ENCODE measurements at places on chromosomes 3 and 15. TPM values are rescaled to one million over a fixed set of nuclear protein-coding genes. Genes with fewer than 3 reads are reported as not detected.

ITPR1 gene
- total RNA-seq = 10.3 TPM

DNA sequence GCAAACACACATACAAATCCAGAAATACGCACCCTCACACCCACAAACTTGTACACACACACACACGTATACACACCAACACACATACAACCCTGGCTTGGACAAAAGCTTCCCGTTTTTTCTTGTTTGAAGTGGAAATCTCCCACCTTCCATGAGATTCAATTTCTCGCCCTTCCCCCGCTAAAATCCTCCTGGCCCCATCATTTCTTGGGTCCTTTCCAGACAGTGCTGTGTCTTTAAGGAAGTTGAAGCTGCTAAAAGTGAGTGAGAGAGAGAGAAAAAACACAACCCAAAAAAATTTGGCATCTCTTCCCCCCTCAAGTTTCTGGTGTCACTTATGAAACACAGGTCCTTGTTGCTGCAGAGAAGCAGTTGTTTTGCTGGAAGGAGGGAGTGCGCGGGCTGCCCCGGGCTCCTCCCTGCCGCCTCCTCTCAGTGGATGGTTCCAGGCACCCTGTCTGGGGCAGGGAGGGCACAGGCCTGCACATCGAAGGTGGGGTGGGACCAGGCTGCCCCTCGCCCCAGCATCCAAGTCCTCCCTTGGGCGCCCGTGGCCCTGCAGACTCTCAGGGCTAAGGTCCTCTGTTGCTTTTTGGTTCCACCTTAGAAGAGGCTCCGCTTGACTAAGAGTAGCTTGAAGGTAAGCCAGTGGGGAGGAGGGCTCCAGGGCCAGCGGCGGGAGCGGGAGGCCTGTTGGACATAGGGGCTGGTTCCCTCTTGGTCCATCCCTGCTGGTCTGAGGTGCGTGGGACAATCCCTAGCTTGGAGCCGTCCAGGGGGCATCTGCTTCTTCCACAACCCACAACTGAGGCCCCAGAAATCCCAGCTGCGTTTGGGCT lies at the start of gene ISLR:
TSS of gene ISLR (plus strand) at position 331 of the 839 bp plus-strand sequence. CDS start 1,149 bp downstream, outside the sequence.
- peaks cover 3% of the 10 kb centered on the region for H3K27me3 ChIP-seq
- no peak within 1 kb of the TSS for H3K27ac ChIP-seq
- H3K36me3 ChIP-seq = no peaks in the 10 kb centered on the region
- peak; percentile 19 for DNase-seq
- peaks cover 52% of the 10 kb centered on the region for H3K4me1 ChIP-seq
- H3K4me3 ChIP-seq = no peak within 1 kb of the TSS

GRCh38 chr3:111521891-111522290 lies 20.1 kb upstream of the CD96 start:
- H3K36me3 ChIP-seq = peaks cover 4% of the 10 kb centered on the region
- DNase-seq = no peak
- no peaks in the 10 kb centered on the region for H3K27me3 ChIP-seq
- H3K4me1 ChIP-seq = peaks cover 6% of the 10 kb centered on the region
- H3K4me3 ChIP-seq = no peak overlapping the region

DNA sequence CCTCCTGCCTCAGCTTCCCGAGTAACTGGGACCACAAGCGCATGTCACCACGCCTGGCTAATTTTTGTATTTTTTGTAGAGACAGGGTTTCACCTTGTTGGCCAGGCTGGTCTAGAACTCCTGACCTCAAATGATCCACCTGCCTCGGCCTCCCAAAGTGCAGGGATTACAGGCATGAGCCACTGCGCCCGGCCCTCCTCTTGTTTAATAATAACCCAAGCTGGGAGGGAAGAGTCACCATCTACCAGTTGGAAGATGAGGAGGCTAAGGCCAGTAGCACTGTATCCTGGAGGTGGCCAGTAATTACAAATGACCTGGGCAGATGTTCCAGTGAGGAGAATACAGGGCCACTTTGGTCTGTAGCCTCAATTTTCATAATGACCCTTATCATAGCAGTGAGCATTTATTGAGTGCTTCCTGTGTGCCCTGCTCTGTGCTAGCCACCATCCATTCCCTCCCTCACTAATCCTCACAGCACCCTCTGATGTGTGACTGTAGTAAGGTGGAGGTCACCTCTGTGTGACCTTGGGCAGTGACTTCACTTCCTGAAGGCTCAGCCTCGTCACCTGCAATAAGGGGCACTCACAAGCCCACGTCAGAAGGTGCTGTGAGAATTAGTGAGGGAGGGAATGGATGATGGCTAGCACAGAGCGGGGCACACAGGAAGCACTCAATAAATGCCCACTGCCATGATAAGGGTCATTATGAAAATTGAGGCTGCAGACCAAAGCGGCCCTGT lies 64.2 kb downstream of the ABTB1 start:
- H3K4me3 ChIP-seq = no peak overlapping the region
- DNase-seq = no peak
- no peaks in the 10 kb centered on the region for H3K36me3 ChIP-seq
- no peak overlapping the region for H3K27ac ChIP-seq

CYB561D2 gene
- 11.3 TPM for total RNA-seq

- H3K27ac ChIP-seq = no peak overlapping the region
- H3K4me3 ChIP-seq = no peak overlapping the region
- H3K36me3 ChIP-seq = no peaks in the 10 kb centered on the region
- no peaks in the 10 kb centered on the region for H3K27me3 ChIP-seq
- DNase-seq = no peak
Measured at GRCh38 chr15:91915576-91915975, 62.1 kb downstream of the SLCO3A1 start.

- H3K4me1 ChIP-seq = peaks cover 29% of the 10 kb centered on the region
- 0 out of 2 replicates have a peak overlapping the region, but pooled peaks have one; percentile 7 for H3K27ac ChIP-seq
- H3K36me3 ChIP-seq = no peaks in the 10 kb centered on the region
- H3K27me3 ChIP-seq = no peaks in the 10 kb centered on the region
Measured at GRCh38 chr3:29447946-29448627, 167.2 kb downstream of the RBMS3 start.

DNA sequence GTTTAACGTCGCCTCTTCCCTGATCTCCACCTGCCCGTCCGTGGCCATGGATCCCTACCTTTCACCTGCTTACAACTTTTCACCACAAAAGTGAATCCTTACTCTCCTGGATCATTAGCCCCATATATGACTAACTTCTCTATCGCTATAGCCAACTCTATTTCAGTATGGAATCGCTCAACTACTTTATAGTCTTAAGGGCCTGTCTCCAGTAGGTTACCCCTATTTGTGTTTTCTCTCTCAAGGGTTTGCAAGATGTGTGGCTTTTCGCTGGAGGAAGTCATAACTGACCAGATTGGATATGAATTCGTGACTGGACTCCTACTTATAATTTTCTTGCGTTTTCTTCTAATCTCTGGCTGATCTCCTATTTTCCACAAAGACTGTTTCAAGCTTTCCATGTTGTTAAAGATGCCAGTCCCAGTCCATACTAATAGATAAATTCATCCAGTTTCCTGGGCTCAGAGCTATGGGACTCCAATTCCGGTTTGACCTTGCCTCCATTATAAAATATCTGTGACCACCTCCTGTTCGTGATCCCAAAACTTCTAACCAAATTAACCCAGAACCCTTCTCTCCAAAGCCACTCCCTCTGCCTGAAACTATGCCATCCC lies 1.3 kb upstream of the STAG1 start:
- H3K4me1 ChIP-seq = peaks cover 42% of the 10 kb centered on the region
- H3K4me3 ChIP-seq = peak overlapping the region; percentile 73
- H3K27me3 ChIP-seq = no peaks in the 10 kb centered on the region
- H3K36me3 ChIP-seq = no peaks in the 10 kb centered on the region

ITIH4 gene
- 6.2 TPM for total RNA-seq

- peaks cover 11% of the 10 kb centered on the region for H3K36me3 ChIP-seq
- no peaks in the 10 kb centered on the region for H3K27me3 ChIP-seq
- DNase-seq = no peak
- no peak overlapping the region for H3K27ac ChIP-seq
- no peak overlapping the region for H3K4me3 ChIP-seq
Measured at GRCh38 chr3:169641167-169641566, 22.3 kb downstream of the MECOM start.

MNS1 gene
- 5.5 TPM for total RNA-seq

DNA sequence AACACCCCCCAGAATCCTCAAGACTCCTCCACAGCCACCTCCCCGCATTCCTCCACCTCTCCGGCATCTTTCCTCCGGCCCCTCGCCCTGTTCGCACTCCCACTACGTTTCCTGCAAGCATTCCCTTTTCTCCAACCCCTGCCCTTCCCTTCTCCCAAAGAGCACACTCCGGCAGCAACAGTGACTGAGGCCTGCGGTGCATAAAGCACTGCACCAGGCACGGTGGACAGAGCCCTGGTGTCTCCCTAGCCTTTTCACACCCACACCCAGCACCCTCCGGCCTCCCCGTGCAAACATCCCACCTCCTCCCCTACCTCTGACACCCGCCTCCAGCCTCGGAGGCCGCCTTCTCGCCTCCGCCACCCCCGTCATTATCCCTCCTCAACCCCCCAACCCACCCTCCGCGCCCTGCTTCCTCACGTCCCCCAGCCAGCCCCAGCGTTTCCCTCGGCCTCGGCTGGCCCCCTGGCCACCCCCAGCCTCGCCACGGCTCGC lies 577 bp downstream of the ZNF148 start:
- H3K36me3 ChIP-seq = no peaks in the 10 kb centered on the region
- peak; percentile 49 for DNase-seq
- H3K4me1 ChIP-seq = peaks cover 36% of the 10 kb centered on the region
- peaks cover 3% of the 10 kb centered on the region for H3K27me3 ChIP-seq

DNA sequence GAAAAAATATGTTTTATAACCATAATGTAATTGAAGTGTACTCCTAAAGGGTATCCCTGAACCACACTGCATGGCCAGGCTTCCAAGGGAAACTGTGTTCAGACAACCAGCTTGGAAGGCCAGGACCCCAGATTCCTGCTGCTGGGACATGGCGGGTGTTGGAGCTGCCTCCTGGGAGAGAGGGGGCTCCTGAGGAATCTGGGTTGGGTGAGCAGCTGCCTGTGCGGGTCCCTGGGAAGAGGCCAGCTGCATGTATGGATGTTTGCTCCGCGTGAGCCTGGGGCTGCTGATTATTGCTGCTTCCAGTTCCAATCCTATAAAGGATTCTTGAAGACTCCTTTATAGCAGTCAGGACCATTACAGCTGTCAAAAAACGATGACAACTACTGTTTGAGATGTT lies 348.6 kb upstream of the ICE2 start:
- H3K36me3 ChIP-seq = no peaks in the 10 kb centered on the region
- no peak overlapping the region for H3K27ac ChIP-seq
- no peak overlapping the region for H3K4me3 ChIP-seq
- DNase-seq = no peak
- H3K4me1 ChIP-seq = peaks cover 14% of the 10 kb centered on the region

GRCh38 chr3:105367063-105367405 lies 325 bp downstream of the ALCAM start:
- H3K27me3 ChIP-seq = peaks cover 22% of the 10 kb centered on the region
- H3K4me3 ChIP-seq = peak overlapping the region; percentile 81
- no peak overlapping the region for H3K27ac ChIP-seq
- peak; percentile 49 for DNase-seq
- H3K4me1 ChIP-seq = peaks cover 36% of the 10 kb centered on the region

GRCh38 chr3:127908202-127908601 lies 6.8 kb upstream of the KBTBD12 start:
- peaks cover 50% of the 10 kb centered on the region for H3K27me3 ChIP-seq
- H3K27ac ChIP-seq = no peak overlapping the region
- no peaks in the 10 kb centered on the region for H3K4me1 ChIP-seq

- DNase-seq = no peak
- no peaks in the 10 kb centered on the region for H3K27me3 ChIP-seq
- peaks cover 6% of the 10 kb centered on the region for H3K36me3 ChIP-seq
- peak overlapping the region; percentile 75 for H3K27ac ChIP-seq
- no peak overlapping the region for H3K4me3 ChIP-seq
Measured at GRCh38 chr3:31815631-31816440, 165.2 kb downstream of the OSBPL10 start.

TMEM212 gene
- not detected for total RNA-seq

GRCh38 chr15:69489073-69489571 lies 36.5 kb downstream of the RPLP1 start:
- H3K36me3 ChIP-seq = peaks cover 5% of the 10 kb centered on the region
- no peak overlapping the region for H3K27ac ChIP-seq
- no peak for DNase-seq
- H3K27me3 ChIP-seq = no peaks in the 10 kb centered on the region

GRCh38 chr15:74788683-74789151 lies 6.8 kb downstream of the CSK start:
- no peaks in the 10 kb centered on the region for H3K27me3 ChIP-seq
- no peaks in the 10 kb centered on the region for H3K36me3 ChIP-seq
- 0 out of 2 replicates have a peak overlapping the region, but pooled peaks have one; percentile 24 for H3K4me3 ChIP-seq
- no peak overlapping the region for H3K27ac ChIP-seq

DNA sequence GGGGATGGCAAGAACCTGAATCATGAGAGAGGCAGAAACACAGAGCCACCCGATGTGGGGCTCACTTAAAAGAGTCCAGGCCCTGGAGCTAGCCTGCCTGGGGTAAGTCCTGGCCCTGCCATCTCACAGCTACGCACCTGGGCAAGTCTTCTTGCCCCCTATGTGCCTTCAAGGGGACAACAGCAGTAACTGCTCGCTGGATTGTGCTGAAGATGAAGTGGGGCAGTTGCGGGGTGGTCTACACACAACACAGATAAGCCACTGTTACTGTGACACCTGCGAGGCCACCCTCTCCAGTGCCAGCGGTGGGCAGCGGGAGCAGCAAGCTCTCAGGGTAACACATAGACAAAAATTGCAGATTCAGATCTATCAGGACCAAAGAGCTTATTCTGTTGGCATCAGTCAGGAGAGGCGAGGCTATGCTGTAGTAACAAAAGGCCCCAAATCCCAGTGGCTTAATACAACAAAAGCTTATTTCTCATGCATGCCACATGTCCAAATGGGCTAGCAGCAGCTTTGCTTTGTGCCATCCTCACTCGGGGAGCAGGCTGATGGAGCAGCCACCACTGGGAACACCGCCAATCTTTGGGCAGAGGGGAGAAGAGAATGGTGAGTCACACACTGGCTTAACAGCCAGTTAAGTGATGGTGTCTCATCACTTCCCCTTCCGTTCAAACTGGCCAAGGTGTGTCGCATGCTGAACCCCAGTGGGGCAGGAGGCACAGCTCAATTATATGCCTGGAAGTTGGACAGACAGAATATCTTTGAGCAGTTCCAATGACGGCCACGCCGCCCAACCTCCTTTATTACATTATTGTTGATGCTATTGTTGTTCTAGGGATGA lies 78.3 kb downstream of the WNT7A start:
- H3K4me1 ChIP-seq = peaks cover 10% of the 10 kb centered on the region
- no peaks in the 10 kb centered on the region for H3K27me3 ChIP-seq
- no peak overlapping the region for H3K4me3 ChIP-seq

GRCh38 chr3:4885316-4885715 lies 93.9 kb upstream of the BHLHE40 start:
- no peak overlapping the region for H3K4me3 ChIP-seq
- peaks cover 6% of the 10 kb centered on the region for H3K4me1 ChIP-seq
- H3K27me3 ChIP-seq = no peaks in the 10 kb centered on the region
- DNase-seq = no peak
- H3K36me3 ChIP-seq = no peaks in the 10 kb centered on the region
- H3K27ac ChIP-seq = no peak overlapping the region

- H3K27me3 ChIP-seq = no peaks in the 10 kb centered on the region
- no peak for DNase-seq
- no peaks in the 10 kb centered on the region for H3K36me3 ChIP-seq
- H3K4me3 ChIP-seq = no peak overlapping the region
- peaks cover 3% of the 10 kb centered on the region for H3K4me1 ChIP-seq
- H3K27ac ChIP-seq = no peak overlapping the region
Measured at GRCh38 chr3:194840661-194841514, 155.2 kb downstream of the FAM43A start.

ATP13A4 gene
- 0.20 TPM for total RNA-seq

CHRNA7 gene
- 5.6 TPM for total RNA-seq

GRCh38 chr15:52331490-52332240 lies 36.1 kb upstream of the MYO5C start:
- DNase-seq = no peak
- H3K4me1 ChIP-seq = peaks cover 13% of the 10 kb centered on the region
- H3K36me3 ChIP-seq = peaks cover 14% of the 10 kb centered on the region
- H3K27me3 ChIP-seq = no peaks in the 10 kb centered on the region

GRCh38 chr3:45546716-45547701 lies 47.5 kb upstream of the LIMD1 start:
- no peaks in the 10 kb centered on the region for H3K4me1 ChIP-seq
- H3K27ac ChIP-seq = no peak overlapping the region
- H3K36me3 ChIP-seq = peaks cover 11% of the 10 kb centered on the region
- DNase-seq = peak; percentile 79
- H3K4me3 ChIP-seq = no peak overlapping the region

C3orf49 gene
- total RNA-seq = not detected

Measured in WTC11 (cell line).